Psoas muscle (tissue), 8 donors: ENCODE measurements at places on chromosomes 7 and 10. TPM values are rescaled to one million over a fixed set of nuclear protein-coding genes. Genes with fewer than 3 reads are reported as not detected.

Gene ATOH7
- total RNA-seq: not detected

Gene SH2B2
- 26.2 TPM for total RNA-seq

- H3K27me3 ChIP-seq: no peaks in the 10 kb centered on the region
- H3K4me1 ChIP-seq: no peaks in the 10 kb centered on the region
- no peak overlapping the region for H3K4me3 ChIP-seq
Observed at GRCh38 chr10:15122477-15123030, 25.4 kb downstream of the RPP38 start.

DNA sequence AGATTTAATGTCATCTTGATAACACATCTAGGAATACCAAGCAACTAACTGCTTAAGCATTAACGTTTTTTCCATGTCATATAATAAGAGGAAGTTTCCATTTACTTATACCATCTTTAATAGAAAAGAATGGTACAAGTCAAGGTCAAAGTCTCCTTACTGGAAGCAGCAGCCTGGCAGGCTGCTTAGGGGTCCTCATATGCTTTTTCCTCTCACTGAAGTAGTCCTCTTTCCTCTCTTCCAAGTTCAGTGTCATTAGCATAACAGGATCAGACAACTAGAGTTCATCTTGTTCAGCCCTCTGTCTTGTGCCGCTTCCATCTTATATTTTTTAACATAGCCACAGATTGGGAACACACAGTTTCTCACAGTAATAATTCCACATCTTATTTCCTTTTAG lies 405.7 kb downstream of the GFRA1 start:
- no peak overlapping the region for H3K27ac ChIP-seq
- H3K36me3 ChIP-seq: no peaks in the 10 kb centered on the region
- no peak for DNase-seq

DNA sequence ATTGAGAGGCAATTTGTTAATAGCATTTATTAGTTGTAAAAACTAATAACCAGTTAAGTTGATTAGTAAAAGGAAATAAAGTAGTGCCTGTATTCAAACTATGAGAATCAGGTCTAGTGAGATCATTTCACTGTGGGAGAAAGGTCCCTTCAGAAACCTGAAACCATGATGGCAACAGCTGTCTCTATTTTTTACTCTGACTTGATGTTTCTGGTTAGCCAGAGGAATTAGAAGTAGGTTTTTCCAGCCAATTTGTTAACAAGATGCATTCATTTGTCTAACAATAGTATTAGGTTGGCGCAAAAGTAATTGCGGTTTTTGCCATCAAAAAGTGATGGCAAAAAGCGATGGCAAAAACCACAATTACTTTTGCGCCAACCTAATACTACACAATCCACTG lies 272.2 kb upstream of the YAE1 start:
- no peak overlapping the region for H3K4me3 ChIP-seq
- DNase-seq: no peak
- H3K27ac ChIP-seq: no peak overlapping the region
- H3K27me3 ChIP-seq: peaks cover 1% of the 10 kb centered on the region
- H3K36me3 ChIP-seq: no peaks in the 10 kb centered on the region

DNA sequence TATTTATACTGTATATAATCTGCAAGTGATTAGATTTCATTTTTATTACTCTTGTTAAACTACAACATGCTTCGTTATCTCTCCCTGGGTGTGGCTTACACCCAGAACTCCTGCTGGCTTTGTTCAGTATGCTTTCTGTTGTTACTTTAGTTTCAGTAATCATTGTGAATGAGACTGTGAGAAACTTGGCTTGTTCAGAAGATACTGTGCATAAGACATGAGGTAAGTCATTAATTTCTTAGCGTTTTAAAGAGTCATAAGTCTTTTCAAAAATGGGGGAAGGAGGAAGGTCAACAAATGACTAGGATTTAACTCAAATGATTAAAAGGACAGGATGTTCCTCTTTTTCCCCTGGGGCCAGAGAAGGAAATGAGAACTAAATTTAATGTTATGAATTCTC lies 11.6 kb upstream of the ADD3 start:
- no peak overlapping the region for H3K27ac ChIP-seq
- no peaks in the 10 kb centered on the region for H3K36me3 ChIP-seq
- H3K27me3 ChIP-seq: no peaks in the 10 kb centered on the region
- no peaks in the 10 kb centered on the region for H3K4me1 ChIP-seq
- H3K4me3 ChIP-seq: no peak overlapping the region
- DNase-seq: no peak
